ENCODE measurements at places on chromosomes 16 and 17.
A peak's percentile ranks its signal among the peaks of the same experiment; 100 is the strongest.

- DNase-seq, result no peak
Measured at GRCh38 chr16:55479430-55480140, 587 bp downstream of the MMP2 start.

DNA sequence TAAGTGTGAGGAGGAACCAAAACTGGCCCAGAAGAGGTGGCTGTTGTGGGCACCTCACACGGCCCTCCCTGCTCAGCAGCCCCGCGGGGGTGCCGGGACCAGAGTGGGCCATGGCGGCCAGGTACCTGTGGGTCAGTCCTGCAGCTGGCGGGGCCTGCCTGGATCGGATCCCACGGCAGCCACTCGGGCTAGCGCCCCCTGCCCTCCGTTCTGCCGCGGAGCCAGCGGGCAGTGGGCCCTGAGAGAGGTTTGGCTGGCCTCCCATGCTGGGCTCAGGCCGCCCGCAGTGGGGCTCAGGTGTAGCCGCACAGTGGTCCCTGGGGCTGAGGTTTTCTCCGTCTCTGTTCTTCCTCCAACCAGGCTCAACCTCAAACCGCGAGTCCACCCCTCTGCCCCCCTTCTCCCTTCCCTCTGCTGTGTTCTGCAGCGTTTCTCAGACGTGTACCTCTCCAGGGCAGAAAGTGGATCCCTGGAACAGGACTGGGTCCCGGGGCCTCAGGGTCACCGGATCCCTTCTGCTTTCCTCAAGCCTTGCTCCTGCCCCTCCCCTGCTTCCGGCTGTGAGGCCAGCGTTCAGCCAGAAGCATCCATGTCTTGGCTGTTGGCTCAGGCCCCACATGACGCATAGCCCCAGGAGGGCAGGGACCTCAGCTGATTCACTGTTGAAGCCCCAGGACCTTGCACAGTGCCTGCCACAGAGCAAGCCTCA is 28.6 kb upstream of the ITGA3 start:
- DNase-seq, result peak; percentile 93

DNA sequence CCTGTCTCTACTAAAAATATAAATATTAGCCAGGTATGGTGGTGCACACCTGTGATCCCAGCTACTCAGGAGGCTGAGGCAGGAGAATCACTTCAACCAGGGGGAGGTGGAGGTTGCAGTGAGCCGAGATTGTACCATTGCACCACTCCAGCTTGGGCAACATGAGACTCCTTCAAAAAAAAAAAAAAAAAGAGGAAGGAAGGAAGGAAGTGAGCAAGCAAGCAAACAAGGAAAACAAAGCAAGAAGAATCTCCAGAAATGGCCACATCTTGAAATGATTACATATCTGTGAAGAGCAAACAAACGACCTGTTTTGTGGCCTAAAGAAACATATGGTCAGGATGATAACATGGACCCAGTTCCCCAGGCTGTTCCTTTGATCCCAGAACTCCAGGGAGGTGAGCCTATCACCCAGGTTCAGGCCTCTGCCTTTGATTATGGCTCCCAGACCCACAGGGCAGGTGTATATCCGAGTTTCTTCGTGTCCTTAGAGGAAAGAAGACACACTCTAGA is 8.9 kb downstream of the ACOX1 start:
- DNase-seq, result no peak

GRCh38 chr17:70365091-70365583 is 195.8 kb downstream of the KCNJ2 start:
- DNase-seq, result peak; percentile 88

DNA sequence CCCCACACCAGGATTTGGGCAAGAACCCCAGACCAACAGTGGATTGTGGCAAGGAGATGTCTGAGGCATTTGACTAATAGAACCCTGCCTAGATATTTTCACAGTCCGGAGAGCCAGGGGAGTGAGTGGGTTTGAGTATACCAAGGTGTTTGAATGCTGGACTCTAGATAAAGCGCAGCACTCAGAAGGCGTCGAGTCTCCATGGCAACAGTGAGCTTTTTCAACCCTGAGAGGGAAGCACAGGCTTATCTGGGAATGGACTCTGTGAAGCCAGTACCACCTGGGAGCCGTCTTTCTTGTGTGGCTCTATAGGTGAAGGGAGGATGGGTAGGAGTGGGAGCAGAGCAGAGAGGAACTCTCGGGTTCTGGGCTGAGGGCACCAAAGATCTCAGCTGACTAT is 147.0 kb downstream of the SHISA6 start:
- DNase-seq, result no peak

- DNase-seq, result no peak
Measured at GRCh38 chr17:65260626-65261025, 123.5 kb downstream of the RGS9 start.

GRCh38 chr16:89458967-89459366 is 31.4 kb downstream of the ANKRD11 start:
- DNase-seq, result no peak

DNA sequence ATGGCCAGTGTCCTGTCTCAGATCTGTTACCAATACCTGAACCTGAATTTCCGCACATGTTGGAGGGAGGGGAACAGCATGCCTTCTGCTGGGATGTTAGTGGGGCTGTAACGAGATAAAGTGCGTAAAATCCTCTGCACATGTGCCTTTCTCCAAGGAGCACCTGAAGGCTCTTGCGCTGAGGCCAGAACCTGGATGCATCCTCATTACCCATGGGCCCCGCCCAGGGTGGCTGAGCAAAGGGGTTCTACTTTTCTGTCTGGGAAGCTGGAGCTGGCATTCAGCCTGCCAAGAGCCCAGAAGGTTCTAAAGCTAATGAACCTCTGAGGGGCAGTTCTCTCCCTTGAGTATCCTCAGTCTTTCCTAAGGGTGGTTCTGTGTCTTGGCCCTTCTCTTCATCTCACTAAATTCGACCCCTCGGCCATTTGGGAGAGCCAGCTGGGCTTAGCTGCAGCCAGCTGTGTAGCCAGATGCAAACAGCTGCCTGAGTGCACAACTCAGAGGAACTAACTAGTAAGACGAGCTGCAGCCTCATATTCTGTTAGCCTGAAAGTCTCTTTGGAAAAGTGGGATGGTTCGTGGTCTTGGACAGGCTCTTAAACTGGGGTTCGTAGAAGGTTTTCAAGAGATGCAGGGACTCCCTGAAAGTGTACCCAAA is 2.5 kb downstream of the ITGA3 start:
- no peak for DNase-seq

- DNase-seq, result no peak
Measured at GRCh38 chr16:10494343-10495030, 85.9 kb downstream of the EMP2 start.

Measured in islet precursor cell (in vitro differentiated cells).